WTC11 (cell line): ENCODE measurements at places on chromosomes 13 and 19. TPM values are rescaled to one million over a fixed set of nuclear protein-coding genes. Genes with fewer than 3 reads are reported as not detected.

CDX2 gene
- total RNA-seq: 0.09 to 0.44 TPM (median 0.11 TPM) in 3 replicates

NMRK2 gene
- total RNA-seq: 50.4 to 61.9 TPM (median 51.1 TPM) in 3 replicates

DNA sequence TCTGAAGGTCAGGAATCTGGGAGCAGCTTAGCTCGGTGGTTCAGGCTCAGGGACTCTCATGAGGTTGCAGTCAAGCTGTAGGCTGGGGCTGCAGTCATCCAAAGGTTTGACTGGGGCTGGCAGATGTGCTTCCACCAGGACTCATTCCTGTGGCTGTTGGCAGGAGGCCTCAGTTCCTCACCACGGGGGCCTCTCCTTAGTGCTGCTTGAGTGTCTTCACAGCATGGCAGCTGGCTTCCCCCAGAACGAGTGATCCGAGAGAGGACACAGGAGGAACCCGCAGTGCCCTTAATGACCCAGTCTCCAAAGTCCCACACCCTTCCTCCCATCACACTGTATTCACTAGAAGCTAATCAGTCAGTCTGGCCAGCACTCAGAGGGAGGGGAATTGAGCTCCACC lies 38.7 kb upstream of the EHD2 start:
- no peak for DNase-seq

DNA sequence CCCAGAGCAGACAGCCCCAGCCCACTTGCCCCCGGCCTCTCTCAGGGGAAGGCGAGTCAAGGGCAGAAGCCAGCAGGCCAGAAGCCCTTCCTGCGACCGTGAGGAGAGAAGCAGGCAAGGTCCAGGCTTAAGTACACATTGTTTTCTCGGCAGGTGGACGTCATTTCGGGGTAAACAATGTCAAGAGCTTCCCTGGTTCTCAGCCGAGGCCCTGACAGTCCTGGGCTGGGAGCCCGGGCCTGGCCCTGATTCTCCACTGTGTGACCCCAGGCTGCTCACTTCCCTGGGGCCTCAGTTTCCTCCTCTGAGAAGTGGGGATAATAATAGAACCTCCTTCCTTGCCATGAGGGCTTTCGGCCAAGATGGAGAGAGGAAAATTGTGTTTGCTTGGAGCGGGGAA lies 19.4 kb downstream of the PLVAP start:
- DNase-seq: no peak

DNA sequence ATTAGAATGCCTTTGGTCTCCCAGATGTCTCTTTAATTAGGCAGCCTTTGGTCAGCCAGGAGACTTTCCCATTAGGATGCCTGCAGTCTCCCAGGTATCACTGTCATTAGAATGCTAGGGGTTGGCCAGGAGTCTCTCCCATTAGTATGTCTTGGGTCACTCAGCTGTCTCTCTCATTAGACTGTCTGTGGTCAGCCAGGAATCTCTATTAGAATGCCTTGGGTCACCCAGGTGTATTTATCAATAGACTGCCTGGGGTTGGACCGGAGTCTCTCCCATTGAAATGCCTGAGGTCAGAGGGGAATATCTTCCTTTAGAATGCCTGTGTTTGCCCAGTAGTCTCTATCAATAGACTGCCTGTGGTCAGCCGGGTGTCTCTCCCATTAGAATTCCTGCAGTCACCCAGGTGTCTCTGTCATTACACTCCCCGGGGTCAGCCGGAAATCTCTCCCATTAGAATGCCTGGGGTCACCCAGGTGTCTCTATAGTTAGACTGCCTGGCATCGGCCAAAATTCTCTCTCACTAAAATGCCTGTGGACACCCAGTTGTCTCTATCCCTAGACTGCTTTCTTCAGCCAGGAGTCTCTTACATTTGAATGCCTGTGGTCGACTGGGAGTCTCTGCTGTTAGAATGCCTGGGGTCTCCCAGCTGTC lies 1460.3 kb downstream of the UQCRFS1 start:
- no peak for DNase-seq

DNA sequence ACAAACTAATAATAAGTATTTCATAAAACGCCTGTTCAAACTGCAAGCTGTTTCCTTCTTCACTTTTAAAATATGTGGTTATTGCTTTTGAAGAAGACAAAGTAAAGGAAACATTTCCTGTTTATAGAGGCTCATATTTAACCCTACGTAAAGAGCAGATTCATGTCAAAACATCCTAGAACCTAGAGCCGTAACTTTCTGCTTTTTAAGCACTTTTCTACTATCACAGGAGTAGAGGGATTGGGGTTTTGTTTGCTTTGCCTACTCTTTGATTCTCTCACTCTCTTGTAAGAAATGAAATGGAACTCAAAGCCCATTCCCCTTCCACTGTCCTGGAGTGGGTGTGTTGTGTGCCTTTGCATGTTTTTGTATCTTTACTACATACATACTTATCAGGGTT lies 54.0 kb upstream of the GPR183 start:
- DNase-seq: no peak

- no peak for DNase-seq
Observed at GRCh38 chr13:53004573-53004972, 24.0 kb upstream of the OLFM4 start.

- no peak for DNase-seq
Observed at GRCh38 chr19:5822181-5822844, 17.2 kb downstream of the FUT6 start.

GRCh38 chr19:5191091-5191490 lies 149.5 kb downstream of the PTPRS start:
- no peak for DNase-seq

DNA sequence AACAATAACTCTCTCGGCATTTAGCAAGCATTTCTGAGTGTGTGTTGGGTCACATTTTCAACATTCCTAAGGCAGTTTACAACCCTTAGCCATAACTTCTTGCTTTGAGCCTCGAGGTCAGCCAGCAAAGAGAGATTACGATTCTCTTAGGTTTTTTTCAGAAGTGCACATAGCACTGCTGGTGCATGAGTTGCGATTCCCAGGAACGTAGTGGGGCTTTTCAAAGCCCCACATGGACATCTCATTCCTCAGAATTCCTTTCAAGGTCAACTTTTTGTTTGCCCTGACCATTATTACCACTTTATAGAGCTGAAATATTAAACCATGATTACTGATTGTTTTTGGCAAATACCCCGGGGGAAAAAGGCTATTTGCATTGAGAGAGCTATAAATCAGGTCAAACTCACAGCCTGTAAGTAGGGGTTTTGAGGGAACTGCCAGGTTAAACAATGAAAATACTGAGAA lies 705.3 kb downstream of the GPC5 start:
- DNase-seq: no peak
